ENCODE measurements at places on chromosomes 13 and 19.

GRCh38 chr19:16889883-16890460 lies 1.2 kb downstream of the F2RL3 start:
- no peak for DNase-seq

DNA sequence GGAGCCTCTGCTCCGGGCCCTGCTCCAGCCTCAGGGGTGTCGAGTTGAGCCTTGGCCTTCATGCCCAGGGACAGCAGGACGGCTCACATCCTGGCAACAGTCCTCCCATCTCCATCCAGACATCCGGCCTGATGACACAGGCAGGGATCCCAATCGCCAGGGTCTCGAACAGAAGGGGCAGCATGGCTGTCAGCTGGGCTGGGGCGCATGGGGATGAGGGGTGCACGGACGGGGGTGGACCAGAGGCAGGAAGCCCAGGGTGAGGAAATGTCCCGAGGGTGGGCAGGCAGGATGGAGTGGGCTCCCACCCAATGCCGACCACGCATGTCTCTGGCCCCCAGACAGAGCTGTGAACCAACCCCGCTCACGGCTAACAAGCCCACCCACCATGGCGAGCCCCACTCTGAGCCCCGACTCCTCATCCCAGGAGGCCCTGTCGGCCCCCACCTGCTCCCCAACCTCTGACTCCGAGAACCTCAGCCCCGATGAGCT lies 16.2 kb downstream of the EVI5L start:
- DNase-seq, result no peak

DNA sequence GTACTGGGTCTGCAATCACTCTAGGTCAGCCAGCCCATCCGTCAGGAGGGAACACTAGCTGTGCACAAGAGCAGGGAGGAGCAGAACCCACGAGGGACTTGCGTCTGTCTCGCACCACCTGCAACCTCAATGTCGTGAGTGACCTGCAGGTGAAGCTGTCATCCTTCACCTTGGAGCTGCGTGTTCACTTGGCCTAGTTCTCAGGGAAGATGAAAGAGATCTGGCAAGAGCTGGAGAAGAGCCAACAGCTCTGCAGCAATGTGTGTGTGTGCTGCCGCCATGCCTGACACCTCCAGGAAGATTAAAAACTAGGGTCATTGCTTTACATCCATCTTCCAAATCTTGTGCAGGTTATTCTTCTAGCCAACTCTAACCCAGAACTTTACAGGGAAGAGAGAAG lies 117.6 kb upstream of the MRI1 start:
- no peak for DNase-seq

- DNase-seq, result no peak
Measured at GRCh38 chr13:36074659-36075058, 56.5 kb downstream of the DCLK1 start.

DNA sequence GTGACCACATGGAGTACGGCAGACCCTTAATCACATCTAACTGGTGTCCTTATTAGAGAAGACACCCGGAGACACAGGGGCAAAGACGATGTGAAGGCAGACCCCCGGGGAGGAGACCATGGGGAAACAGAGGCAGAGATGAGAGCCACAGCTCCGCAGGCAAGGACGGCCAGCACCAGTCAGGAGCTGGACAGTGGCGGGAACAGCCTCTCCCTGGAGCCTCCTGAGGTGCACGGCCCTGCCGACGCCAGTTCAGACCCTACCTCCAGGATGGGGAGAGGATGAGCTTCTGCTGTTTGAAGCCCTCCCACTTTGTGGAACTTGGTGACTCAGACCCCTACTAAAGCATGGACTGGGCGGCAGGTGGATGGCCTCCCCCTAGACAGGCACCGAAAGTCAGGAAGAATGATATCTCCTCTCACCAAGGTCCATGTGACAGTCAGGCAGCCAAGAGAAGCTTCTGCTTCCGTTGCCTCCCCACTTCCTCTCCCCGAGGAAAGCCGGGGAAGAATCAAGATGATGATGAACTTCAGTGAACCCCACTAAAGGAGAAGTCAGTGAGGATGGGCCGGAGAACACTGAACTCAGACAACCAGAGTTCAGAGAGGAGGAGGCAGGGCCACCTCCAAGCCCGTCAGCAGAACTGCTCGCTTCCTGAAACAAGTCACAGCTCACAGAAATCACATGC lies 25.4 kb downstream of the RAB20 start:
- no peak for DNase-seq

- DNase-seq, result no peak
Measured at GRCh38 chr19:7139095-7139494, 69.6 kb downstream of the ZNF557 start.

DNA sequence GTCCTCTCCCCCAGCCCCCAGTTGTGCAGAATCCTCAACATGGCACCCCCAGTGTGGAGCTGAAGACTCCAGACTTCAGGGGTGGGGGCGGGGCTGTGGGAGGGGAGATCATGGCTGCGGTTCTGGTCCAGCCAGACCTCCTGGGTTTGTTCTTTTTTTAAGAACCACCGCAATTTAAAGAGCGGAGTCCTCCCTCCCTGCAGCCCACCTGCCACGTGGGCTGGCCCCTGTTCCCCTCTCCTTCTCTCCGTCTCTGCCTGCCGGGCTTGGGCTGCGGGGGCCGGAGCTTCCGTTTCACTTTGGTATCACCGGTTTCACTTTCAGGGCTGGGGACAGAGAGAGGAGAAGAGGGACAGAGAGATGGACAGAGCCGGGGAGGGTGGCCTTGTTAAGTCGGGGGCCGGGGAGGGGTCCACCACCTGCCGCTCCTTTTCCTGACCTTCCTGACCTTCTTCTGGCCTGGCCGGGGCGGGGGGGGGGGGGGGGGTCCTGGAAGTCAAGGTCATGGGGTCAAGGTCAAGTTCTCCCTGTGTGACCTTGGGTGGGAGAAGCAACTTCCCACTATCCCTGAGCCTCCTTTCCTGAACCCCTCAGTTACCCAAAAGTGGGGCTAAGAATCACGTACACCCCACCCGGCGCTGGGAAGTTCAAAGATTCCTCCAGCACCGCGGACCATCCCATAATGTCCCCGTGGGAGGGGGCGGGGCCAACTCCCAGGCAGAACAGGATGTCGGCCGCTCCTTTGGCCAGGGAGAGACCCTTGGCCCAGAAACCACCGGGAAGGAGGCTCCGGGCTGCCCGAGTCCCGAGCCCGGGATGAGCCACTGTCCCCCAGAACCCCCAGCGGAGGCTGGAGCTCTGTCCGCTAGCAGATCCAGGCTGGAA lies 11.3 kb upstream of the ZBTB7A start:
- no peak for DNase-seq

DNA sequence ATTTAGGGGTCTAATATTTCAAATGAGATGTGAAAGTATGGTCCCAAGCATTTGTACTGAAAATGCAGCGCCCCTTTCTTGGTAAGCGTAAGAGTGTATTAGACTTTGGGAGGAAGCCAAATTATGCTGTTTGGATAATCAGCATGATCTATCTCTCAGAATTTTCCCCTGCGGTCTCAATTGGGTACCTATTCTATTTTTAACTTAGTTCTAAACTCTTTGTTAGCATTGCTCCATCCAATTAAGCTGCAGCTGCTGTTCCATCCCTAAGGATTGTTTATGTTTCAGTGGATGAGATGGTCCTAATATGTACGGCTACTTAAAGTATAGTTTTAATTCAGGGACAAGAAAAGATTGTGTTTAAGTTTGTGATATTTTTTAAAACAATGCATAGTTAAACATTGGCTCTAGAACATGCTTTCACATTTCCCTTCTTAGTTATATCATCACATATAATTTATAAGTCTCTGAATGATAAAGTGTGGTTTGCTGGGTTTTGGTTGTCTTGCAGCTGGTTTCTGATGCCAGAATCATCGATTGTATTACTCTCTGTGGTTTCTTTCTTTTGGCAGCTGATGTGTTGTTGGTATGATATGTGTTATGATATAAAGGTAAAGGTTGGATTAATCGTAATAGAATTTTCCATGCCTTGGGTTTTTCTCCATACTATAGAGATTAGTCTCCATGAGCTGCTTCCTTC lies 15.0 kb downstream of the POLR1D start:
- DNase-seq, result no peak

DNA sequence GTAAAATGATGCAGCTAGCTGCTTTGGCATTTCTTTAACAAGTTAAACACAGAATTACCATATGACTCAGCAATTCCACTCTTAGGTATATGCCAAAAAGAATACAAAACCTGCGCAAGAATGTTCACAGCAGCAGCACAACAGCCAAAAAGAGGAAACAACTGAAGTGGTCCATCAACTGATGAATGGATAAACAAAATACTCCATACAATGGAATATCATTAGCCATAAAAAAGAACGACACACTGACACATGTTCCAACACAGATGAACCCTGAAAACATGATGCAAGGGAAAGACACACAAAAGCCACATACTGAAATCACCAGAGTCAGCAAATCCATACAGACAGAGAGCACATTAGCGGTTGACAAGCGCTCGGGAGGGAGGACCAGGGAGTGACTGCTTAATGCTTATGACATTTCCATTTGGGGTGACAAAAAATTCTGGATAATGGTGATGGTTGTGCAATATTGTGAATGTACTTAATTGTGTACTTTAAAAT lies 3.0 kb downstream of the PCID2 start:
- DNase-seq, result no peak

- DNase-seq, result peak; percentile 50
Measured at GRCh38 chr13:110850840-110851239, 64.0 kb downstream of the ANKRD10 start.

GRCh38 chr13:113597391-113598080 lies 13.0 kb downstream of the TFDP1 start:
- DNase-seq, result no peak

DNA sequence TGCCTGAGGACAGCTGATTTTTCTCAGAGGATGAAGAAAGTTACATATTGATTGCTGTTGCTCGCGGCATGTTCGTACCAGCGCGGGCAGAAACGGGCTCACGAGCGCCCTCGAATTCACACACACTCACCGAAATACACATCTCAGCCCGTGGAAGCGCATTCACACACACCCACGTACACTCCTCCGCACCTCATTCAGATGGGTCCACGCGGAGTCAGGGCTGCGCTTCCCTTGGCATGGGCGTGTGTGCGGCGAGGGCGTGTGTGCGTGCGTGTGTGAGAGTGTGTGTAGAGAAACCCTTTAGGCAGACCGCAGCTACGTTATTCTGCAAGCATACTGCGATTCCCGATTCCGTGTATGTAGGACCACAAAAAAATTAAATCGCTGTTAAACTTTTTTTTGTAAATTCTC lies 2.1 kb upstream of the PCDH17 start:
- no peak for DNase-seq

- DNase-seq, result no peak
Measured at GRCh38 chr13:32134241-32135055, 102.9 kb downstream of the FRY start.

DNA sequence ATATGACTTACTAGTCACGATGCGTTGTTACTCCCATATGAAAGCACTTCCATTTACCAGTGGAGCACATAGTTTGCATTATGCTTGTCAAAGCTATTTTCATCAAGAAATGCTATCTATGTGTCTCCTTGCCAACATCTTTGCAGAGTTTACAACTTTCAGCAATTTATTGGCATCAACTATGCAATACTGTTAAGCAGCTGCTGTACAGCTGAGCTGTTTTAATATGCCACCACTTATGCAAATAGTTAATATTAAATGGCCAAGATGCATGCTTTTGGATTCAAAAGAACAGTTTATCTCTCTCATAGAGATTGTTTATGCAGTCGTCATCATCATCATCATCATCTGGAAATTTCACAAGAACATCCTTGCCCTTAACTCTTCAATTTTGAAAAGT lies 67.9 kb upstream of the KLF5 start:
- no peak for DNase-seq

- no peak for DNase-seq
Measured at GRCh38 chr19:19642506-19643157, 825 bp downstream of the GMIP start.

GRCh38 chr13:42617221-42617620 lies 43.3 kb downstream of the TNFSF11 start:
- DNase-seq, result no peak

DNA sequence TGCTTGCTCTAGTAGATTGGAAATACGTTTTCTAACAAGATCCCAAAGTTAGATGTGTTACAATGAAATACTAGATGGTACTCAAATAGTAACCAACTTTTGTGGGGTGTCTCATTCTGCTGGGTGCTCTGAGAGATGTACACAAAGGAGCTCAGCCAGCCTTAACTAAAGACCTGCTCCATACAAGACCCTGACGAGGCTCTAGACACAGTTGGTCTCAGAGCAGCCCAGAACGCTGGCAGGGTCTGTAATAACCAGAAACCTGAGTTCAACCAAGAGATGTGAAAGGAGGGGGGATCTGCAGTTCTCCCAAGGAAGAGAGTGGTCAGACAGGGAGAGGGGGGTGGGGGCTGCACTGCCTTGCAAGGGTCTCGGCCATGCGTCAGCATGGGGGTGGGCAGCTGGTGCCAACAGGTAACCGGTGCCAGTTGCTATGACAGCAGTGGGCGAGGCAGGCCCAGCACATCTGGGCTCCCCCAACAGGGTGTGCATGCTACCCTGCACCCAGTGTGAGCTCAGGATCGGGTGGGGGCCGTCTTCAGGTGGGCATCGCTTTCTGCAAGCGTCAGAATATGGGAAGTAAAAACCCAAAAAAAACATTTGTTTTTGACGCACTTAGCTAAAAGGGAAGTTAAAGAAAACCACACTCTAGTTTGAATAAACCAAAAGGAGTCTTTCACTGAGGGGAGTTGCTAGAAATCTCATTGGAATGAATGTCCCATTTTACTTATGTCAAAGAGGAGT lies 68.0 kb upstream of the GPR183 start:
- no peak for DNase-seq

- DNase-seq, result no peak
Measured at GRCh38 chr13:22903925-22904324, 276.9 kb upstream of the SGCG start.

DNA sequence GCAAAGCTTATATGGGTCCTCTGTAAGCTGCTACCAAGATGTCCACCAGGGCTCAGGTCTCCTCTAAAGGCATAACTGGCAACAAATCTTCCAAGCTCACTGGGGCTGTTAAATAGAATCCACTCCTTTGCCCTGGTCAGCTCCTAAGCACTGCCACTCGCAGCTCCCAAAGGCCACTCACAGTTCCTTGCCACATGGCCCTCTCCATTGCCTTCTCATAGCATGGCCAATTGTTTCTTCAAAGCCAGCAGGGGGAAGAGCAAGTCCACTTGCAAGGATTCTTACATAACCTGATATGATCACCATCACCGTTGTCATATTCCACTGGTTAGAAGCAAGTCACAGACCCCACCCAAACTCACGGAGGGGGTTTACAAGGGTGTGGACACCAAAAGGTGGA lies 199.5 kb downstream of the SUCLA2 start:
- DNase-seq, result no peak

GRCh38 chr19:34365463-34366401 lies 736 bp downstream of the GPI start:
- peak; percentile 10 for DNase-seq

GRCh38 chr13:73731564-73731963 lies 402.6 kb downstream of the KLF12 start:
- DNase-seq, result no peak
